Inflammatory macrophage (primary cell): ENCODE measurements at places on chromosomes 7 and 10.

DNA sequence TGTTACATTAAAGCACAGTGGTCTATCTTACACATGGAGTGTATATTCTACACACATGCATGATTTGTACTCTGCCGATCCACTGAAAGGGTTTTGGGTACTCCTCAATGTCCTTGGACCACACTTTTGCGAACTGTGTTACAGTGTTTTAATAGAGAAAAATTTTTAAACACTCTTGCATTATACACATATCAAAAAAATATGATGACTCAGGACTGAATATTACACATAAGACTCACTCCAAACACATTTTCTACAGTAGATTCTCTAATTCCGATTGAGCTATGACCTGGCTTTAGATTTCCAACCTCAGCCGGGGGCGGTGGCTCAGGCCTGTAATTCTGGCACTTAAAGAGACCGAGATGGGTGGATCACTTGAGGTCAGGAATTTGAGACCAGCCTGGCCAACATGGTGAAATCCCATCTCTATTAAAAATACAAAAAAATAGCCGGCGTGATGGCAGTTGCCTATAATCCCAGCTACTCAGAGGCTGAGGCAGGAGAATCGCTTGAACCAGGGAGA is 222.4 kb downstream of the CACNA2D1 start:
- DNase-seq = no peak

DNA sequence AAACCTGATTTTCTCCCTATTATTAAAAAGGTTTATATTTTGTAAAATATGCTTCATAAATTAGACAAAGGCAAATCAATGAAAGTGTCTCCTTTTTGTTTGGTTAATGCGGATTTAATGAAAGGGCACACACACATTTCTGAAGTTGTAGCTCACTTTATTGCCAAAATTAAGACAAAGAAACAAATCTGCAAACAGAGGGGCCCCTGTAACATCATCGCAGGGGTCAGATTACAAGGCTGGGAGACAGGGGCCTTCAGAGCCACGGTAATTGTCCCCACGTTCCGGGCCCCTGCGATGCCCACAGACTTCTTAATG is 22.4 kb downstream of the FGFBP3 start:
- no peak for DNase-seq

- no peak for DNase-seq
Measured at GRCh38 chr10:67603086-67603485, 92.9 kb downstream of the CTNNA3 start.

DNA sequence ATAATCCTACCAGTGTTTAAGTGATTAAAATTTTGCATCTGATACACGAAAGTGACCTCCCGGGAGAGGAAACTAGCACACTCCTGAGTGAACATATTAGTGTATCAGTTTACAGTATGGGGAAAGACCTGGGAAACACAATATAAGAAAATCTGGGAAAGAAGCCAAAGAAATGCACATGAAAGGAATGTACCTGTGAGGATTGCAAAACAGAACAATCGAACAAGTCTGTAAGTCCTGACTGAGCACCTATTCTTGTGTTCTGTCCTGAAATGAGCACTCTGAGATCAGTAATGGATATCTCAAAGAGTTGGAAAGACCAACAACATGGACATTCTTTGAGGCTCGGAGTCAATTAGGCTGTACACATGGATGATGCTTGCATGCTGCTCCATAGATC is 554.7 kb downstream of the SORCS3 start:
- DNase-seq = no peak

- no peak for DNase-seq
Measured at GRCh38 chr7:96949766-96950165, 55.6 kb upstream of the DLX6 start.

DNA sequence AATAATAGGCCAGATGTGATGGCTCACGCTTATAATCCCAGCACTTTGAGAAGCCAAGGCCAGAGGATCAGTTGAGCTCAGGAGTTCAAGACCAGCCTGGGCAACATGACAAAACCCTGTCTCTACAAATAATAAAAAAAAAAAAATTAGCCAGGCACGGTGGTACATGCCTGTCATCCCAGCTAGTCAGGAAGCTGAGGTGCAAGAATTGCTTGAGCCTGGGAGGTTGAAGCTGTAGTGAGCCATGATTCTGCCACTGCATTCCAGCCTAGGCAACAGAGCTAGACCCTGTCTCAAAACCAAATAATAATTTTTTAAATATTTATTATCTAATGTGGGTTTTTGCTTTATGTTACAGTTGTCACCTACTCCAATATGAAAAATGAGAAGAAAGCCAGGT is 178.9 kb downstream of the ADK start:
- DNase-seq = no peak

DNA sequence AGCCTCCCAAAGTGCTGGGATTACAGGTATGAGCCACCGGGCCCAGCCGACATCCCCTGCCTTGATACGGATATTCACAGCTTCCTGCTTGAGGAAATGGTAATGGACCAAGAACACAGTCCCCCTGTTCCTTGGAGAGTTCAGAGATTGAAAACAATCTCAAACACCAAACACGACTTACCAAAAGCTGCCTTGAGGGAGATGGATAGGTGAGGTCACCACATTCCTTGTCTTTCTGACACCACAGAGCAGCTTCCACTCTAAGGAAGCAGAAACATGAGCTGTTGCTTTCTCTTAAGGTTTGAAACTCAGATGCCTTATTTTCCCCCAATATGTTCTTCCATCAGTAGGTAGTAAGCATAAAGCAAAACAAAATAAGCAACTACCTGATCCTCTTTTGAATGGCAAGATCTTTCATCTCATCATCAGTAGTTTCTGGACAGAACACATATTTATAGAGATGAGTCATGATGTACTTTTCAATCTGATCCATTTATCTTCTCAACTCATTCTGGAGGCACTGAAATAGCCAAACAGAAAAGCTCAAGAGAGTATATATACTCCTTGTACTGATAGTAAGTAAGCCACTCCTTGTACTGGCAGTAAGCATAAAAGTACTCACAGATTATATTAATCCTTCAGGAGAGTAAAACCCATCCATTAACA is 199.1 kb upstream of the KCTD7 start:
- no peak for DNase-seq
